HuH-7 (cell line): ENCODE measurements at places on chromosomes 1 and 21.

DNA sequence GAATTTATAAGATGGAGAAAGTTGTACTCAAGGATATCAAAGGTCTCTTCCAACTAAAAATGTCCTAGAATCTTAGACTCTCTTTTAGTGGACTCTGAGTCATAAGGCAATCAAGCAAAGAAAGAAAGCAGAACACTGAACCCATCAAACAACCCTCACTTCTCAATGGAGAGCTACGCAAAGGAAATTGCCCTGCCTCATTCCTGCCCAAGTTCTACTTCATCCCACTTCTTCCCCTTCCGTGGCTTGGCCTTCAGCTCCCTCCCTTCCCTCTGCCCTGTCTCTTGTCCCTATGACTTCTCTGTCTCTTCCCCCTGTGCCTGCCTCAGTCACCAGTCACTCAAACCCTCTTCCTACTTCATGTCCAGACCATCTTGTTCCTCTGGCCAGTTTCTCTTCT lies 58.5 kb downstream of the RIMS3 start:
- no peak for DNase-seq

GRCh38 chr1:54950006-54950368 lies 30.4 kb upstream of the TMEM61 start:
- DNase-seq = no peak

- no peak for DNase-seq
Observed at GRCh38 chr21:34360488-34361241, 3.1 kb upstream of the KCNE2 start.

GRCh38 chr1:227318853-227319607 lies 738 bp upstream of the CDC42BPA start:
- peak; percentile 71 for DNase-seq

DNA sequence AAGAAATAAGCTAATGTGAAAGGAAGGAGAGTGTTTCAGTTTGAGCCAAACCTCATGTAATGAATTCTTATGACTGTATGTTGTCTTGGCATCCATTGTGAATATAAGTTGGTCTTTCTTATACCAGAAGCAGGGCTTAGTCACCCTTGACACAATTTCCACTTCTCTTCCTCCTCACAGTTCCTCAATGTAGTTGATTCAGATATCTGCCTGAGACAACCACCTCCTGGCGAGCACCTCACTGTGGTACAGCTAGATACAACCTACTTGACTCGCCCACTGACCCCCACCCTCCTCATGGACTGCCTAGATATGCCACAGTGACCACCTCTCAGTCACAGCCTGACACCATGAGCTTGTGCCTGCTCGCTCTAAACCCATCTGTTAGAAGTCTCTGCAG lies 45.6 kb downstream of the KYAT3 start:
- DNase-seq = no peak

- no peak for DNase-seq
Observed at GRCh38 chr21:26818906-26819305, 26.3 kb downstream of the ADAMTS1 start.

- DNase-seq = no peak
Observed at GRCh38 chr21:41477641-41478318, 30.2 kb downstream of the TMPRSS2 start.

DNA sequence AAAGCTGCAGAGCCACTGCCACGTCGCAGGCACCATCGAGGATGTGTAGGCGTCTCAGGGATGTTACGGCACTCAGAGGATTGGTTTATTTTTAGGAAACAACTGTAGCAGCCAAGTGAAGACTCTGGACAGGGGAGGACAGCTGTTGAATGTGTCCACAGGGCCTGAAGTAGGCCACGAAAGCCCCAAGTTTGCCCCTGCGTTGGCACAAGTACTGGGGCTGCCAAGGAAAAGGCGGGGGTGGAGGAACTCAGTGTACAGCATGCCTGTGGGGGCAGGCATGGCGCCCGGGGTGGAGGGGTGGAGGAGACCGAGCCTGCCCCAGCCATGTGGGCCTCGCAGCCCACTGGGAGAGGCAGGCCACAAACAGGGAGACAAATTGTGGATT lies 89.7 kb downstream of the ADARB1 start:
- no peak for DNase-seq

DNA sequence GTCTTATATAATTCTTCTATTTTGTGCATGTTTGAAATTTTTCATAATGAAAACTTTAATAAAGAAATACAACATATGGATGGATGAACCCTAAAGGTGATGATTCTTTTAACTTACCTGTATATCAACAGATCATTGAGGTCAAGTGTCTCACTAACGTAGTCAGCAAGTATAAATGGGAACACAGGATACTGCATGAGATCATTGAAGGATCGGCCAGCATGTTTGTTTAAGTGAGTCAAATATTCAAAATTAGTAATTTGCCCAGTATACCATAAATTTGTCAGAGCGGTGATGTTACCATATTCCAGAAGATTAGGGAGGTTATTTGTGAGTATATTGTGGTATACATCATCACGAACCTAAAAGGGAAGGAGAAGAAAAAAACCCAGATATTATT lies 71.0 kb upstream of the GNG4 start:
- no peak for DNase-seq

DNA sequence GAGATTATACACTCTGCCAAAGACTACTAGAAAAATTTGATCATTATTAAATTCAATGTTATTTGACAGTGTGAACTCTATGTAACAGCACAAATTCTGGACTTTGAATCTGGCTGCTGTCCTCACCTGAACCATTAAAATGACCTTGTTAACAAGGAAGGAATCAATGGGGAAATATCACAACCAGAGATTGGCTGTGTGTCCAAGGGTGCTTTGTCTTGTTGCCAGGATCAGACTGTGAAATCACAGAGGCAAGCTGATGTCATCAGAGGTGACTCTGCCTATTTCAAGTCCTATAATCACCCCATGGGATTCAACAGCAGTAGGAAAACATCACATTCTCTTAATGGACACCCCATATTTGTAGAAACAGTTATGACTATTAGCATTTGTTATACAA lies 46.8 kb downstream of the ADAMTS5 start:
- no peak for DNase-seq

GRCh38 chr1:154784924-154785531 lies 85.1 kb downstream of the KCNN3 start:
- no peak for DNase-seq

GRCh38 chr1:218886101-218886871 lies 287.4 kb upstream of the LYPLAL1 start:
- no peak for DNase-seq

GRCh38 chr21:38804789-38805327 lies 871 bp upstream of the ETS2 start:
- DNase-seq = no peak

DNA sequence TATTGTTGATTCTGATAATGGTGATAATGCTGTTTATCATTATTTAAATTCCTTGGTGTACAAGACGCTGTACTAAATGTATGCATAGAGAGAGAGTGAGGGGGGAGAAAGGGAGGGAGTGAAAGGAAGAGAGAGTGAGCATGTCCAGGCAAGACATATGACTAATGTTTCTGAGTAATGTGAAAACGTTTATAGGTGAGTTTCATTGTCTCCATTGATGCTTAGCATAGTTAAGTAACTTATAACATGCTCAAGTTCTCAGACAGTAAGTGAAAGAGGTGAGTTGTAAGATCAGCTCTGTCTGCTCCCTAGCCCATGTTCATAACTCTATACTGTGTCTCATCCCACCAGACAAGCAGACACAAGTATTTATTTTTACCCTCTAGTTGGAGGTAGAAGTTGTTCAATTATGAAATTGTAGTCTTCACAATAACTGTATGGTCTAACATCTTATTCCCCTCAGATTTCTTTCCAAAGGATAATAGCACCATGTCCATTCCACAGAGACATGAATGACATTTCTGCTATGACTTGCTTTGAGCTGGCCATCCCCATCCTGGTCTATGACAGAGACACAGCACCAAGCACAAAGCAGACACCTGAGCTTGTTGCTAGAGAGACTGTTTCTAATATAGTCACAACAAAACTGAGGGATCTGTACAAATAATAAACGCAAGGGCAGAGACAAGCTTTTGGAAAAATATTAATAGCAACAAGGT lies 285.1 kb downstream of the CACNA1E start:
- DNase-seq = no peak

GRCh38 chr21:45963232-45963570 lies 18.4 kb upstream of the COL6A1 start:
- DNase-seq = no peak

DNA sequence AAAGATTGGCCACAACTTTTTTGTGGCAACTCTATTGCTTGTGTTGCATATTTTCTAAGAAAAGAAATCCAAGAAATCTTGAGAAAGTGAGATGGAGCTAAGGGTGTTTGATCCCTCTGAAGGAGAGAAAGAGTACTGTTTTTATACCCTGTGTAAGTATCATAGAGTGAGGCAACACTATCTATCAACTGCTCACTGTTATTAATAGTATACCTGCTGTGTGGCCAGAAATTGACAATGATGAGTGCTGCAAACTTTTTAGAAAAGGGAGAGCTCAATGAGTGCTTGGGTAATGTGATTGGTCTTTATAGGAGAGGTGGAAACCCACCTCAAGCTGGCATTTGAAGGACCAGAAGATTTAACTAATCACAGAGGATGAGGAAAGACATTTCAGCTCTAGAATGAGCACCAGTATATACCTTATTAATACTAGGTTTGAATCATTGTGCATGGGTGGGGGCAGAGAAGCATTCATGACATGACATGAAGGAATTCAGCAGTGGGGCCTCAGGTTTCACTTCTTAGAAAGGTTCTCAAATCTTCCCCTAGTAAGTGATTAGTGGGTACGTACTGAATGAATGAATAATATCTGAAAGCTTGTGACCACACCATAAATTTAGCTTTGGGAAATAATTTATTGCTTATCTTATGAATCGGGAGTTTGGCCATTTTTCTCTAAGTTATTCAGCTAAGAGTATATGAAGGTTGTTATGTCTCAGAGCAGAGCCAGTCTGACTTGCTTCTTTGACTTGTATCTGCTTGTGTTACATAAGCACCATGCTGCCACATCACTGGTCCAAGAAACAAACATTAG lies 169.2 kb upstream of the SGIP1 start:
- DNase-seq = no peak

GRCh38 chr21:44333509-44334328 lies 5.5 kb downstream of the CFAP410 start:
- DNase-seq = no peak

- no peak for DNase-seq
Observed at GRCh38 chr21:33984021-33984481, 68.4 kb upstream of the ATP5PO start.

- DNase-seq = no peak
Observed at GRCh38 chr1:209157546-209158249, 425.8 kb upstream of the CAMK1G start.

DNA sequence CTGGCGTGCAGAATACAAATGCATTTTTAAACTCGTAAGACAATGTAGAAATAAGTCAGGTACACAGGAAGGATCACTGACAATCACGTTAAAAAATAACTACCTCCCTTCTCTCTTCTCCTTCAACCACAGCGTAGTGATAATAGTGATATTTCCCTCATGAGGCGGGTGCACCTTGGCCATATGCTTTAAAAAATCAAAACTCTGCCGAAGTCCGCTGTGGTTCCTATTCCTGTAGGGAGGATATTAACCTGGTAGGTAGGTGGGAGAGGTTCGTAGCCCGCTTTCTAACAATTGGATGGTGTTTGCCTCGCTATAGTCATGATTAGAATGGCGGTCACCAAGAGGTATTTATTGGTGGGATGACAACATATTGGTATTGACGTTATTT lies 732 bp downstream of the GREM2 start:
- no peak for DNase-seq

- no peak for DNase-seq
Observed at GRCh38 chr1:7535934-7536878, 234.9 kb upstream of the VAMP3 start.

GRCh38 chr21:46119144-46119636 lies 21.3 kb downstream of the COL6A2 start:
- no peak for DNase-seq

DNA sequence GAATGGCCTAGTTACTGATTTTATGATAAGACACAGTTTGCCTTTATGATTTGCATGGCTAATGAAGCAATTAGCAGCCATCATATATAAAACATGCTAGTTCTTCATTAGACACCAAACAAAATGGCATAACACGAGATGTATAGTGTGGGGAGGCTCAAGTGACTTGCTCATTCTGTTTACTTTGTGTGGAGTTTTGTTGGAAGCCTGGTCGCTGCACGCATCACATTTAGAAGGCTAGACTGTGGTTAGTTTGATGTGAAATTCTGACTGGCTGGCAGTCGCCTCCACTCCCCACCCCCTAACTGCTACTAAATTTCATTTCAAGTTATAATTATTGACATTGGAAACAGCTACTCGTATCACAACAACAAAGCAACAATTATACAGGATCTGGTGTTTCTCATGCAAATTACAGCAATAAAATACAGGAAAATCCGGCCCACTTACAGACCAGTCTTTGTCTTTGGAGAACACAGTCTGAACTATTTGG lies 356.1 kb downstream of the LMO4 start:
- DNase-seq = no peak

GRCh38 chr1:51219022-51219421 lies 17.1 kb upstream of the RNF11 start:
- DNase-seq = no peak

- no peak for DNase-seq
Observed at GRCh38 chr1:154926201-154926600, 10.3 kb downstream of the PMVK start.

DNA sequence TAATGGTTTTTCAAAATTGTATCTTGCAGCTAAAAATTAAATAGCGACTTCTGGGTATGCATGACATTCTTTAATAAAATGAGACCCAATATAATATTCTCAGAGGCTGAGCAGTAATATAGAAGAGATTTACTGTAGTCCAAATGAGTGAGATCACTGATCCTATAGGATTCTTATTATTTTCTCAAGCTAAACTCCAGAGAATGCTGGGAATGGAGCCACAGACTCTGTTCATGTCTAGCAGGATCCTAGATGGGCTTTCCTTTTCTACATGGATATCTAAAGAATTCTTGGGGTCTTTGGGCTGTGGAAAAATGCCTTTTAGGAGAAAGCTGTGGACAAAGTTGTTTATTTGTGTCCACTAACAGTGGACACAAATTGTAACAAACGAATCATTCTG lies 150.7 kb upstream of the ZNF644 start:
- DNase-seq = no peak

DNA sequence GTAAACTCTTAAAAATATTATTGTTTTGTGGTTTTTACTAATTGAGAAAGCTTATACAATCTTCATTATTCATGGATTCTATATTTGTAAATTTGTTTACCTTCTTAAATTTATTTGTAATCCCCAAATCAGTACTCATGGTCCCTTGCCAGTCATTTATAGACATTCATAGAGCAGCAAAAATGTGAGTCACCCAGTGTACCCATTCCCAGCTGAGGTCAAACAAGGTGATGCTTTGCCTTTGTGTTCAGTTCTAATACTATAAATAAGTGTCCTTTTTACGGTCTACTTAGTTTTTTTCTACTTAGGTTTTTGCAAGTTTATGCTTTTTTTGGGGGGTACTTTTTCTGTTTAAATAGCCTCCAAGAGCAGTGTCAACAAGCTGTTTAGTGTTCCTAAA lies 36.1 kb downstream of the SORT1 start:
- no peak for DNase-seq

GRCh38 chr1:227654431-227654830 lies 80.7 kb downstream of the JMJD4 start:
- no peak for DNase-seq
